ENCODE measurements at places on chromosomes 12 and 14. TPM values are rescaled to one million over a fixed set of nuclear protein-coding genes. Genes with fewer than 3 reads are reported as not detected.

Gene STYK1
- total RNA-seq: not detected

GRCh38 chr14:55715889-55716288, 135.9 kb downstream of the KTN1 start:
- H3K27ac ChIP-seq: no peak overlapping the region
- no peak overlapping the region for H3K4me3 ChIP-seq
- no peaks in the 10 kb centered on the region for H3K27me3 ChIP-seq
- no peaks in the 10 kb centered on the region for H3K4me1 ChIP-seq
- DNase-seq: no peak
- H3K36me3 ChIP-seq: no peaks in the 10 kb centered on the region

GRCh38 chr14:64506721-64507120, 2.2 kb downstream of the ZBTB1 start:
- H3K36me3 ChIP-seq: peaks cover 25% of the 10 kb centered on the region
- no peak for DNase-seq
- peaks cover 79% of the 10 kb centered on the region for H3K4me1 ChIP-seq
- peak overlapping the region; percentile 97 for H3K4me3 ChIP-seq

Gene FAR2
- total RNA-seq: not detected

DNA sequence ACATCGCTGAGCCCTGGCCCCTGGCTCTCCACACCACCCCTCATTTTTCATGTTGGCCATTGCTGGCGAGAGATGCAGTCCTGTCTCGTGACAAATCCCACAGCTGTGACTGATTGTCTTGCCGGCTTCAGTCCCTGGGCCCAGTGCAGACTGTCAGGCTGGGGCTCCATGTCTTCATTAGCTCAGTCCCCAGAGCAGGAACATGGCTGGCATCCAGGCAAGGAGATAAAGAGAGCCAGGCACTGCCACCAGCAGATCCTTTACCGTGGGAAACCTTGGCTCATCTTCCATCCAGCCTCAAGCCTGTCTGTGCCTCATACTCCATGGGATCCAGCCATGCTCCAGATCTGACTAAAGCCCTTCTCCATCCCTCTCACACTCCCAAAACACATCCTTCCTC, 284.7 kb upstream of the FKBP4 start:
- H3K36me3 ChIP-seq: no peaks in the 10 kb centered on the region
- H3K27me3 ChIP-seq: no peaks in the 10 kb centered on the region
- H3K27ac ChIP-seq: no peak overlapping the region
- H3K4me1 ChIP-seq: no peaks in the 10 kb centered on the region

Gene RECQL
- total RNA-seq: 61.6 TPM

Gene EPYC
- total RNA-seq: not detected

DNA sequence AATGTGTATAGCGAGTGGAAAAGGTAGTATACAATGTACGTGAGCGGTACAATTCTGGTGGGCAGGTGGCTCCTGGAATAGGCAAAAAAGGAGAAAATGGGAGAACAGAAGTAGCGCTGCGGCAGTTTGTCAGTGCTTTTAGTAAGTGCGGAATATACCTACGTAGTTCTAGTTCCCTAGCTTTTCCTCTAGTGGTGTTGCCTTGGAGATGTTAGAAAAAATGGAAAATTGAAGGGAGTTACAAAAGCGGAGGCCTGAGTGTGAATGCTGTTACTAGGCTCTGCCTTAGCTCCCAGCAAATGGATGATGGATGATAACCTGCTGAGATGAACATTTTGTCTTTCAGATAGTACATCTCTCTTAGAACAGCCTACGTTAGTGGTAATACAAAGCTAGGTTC, 1.1 kb downstream of the TTC8 start:
- H3K27me3 ChIP-seq: peaks cover 3% of the 10 kb centered on the region
- H3K4me3 ChIP-seq: peak overlapping the region; percentile 88
- no peaks in the 10 kb centered on the region for H3K36me3 ChIP-seq

DNA sequence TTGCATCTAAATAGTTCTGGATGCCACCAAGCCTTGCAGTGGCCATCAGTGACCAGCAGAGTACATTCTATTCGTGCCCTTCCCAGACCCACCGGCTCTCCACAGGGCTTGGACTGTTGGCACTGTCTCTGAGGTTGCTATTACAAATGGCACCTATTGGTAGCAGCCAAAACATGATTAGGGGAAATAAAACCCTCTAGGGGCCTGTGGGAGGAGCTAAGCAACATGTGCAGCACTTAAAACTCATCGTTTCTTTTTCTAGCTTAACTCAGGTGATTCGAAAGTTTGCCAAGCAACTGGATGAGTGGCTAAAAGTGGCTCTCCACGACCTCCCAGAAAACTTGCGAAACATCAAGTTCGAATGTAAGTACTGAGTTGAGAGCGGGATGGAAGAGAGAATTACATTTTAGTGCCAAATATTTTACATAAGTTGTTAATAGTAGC, 65.4 kb upstream of the RIC8B start:
- H3K4me1 ChIP-seq: no peaks in the 10 kb centered on the region
- peaks cover 13% of the 10 kb centered on the region for H3K27me3 ChIP-seq
- H3K4me3 ChIP-seq: no peak overlapping the region

Gene METTL1
- 40.7 TPM for total RNA-seq

Gene CDC42BPB
- 34.2 TPM for total RNA-seq

Gene LRP1-AS
- total RNA-seq: not detected

DNA sequence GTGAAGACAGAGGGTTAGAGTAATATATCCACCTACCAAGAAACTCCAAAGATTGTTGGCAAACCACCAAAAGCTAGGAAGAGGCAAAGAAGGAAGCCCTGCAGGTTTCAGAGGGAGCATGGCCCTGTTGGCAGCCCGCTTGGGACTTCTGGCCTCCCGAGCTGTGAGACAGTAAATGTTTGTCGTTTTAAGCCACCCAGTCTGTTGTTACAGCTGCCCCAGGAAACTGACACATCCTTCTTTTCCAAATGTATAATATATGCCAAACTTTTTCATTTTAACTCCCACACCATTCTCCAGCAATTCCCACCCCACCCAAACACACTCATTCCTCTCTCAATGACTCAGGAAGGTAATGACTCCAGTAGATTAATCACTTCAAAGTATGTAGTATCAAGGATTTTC, 74.0 kb downstream of the RPS29 start:
- H3K4me3 ChIP-seq: no peak overlapping the region
- peaks cover 3% of the 10 kb centered on the region for H3K27me3 ChIP-seq
- H3K4me1 ChIP-seq: no peaks in the 10 kb centered on the region

Gene RDH11
- total RNA-seq: 34.7 TPM

DNA sequence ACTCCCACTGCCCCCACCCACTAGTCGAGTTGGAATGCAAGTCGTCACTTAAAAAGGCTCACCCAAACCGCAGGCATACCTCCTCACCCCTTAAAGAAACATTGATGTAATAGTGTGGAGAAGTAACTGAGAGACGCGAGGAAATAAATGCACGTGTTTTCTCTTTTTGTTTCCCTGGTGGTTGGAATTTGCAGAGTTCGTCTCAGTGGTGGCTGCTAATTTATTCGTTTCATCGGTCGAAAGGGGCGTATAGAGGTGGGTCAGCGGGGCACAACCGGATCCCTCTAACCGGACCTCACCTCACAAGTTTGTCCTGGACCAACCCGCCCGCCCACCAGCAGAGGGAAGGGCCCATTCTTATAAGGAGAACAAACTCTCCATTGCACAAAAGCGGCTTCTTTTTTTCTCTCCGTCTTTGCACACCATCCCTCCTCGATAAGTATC, 5.0 kb upstream of the NPAS3 start:
- no peak overlapping the region for H3K4me3 ChIP-seq
- peaks cover 7% of the 10 kb centered on the region for H3K4me1 ChIP-seq
- H3K27ac ChIP-seq: no peak overlapping the region
- no peak for DNase-seq
- no peaks in the 10 kb centered on the region for H3K36me3 ChIP-seq
- peaks cover 50% of the 10 kb centered on the region for H3K27me3 ChIP-seq

Measured in activated B cell treated with CpG ODN at 0.5 μM for 24 hours (primary cell).